NCI-H1694 (cell line): ENCODE measurements at places on chromosomes 2 and 18.

DNA sequence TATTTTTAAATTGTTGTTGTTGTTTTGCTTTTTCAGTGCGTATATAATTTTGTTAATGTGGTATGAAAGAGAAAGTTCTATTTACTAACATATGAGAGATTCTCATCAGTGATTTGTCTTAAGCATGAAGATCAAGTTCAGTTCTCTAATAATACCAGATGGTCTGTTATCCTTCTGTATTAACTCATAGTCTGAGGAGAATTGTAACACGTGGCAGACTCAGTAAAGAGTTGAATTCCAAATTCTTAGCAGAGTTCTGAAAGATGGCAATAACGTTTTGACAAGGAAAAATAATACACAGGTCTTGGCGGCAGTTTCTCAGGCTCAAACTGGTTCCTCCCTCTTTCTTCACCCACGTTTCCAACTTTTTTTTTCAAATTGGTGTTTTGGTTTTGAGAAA, 17.2 kb upstream of the COL3A1 start:
- DNase-seq: no peak

GRCh38 chr2:72782520-72782919, 43.3 kb downstream of the EXOC6B start:
- DNase-seq: no peak

DNA sequence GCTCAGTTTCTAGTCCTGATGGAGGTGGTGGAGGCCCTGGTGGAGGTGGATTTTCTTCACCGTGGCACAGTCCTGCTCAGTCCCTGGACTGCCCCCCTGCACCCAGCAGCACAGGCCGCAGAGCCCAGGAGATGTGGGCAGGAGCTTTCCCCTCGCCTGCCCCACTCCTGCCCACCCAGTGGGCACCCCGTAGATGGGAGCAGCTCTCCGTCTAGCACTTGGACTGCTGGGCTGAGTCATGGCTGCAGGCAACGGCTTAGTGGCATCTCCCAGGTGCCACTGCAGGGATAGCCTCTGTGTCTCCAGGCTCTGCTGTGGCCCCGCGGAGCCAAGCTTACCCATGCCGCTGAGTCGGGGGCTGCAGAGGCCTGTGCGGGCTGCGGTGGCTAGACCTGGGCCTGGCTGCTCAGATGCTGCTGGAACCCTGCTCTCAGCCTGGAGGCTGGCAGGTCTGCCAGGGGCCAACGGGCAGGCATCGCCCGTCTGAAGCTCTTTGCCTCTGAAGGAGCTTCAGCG, 92.3 kb upstream of the CTDP1 start:
- no peak for DNase-seq

DNA sequence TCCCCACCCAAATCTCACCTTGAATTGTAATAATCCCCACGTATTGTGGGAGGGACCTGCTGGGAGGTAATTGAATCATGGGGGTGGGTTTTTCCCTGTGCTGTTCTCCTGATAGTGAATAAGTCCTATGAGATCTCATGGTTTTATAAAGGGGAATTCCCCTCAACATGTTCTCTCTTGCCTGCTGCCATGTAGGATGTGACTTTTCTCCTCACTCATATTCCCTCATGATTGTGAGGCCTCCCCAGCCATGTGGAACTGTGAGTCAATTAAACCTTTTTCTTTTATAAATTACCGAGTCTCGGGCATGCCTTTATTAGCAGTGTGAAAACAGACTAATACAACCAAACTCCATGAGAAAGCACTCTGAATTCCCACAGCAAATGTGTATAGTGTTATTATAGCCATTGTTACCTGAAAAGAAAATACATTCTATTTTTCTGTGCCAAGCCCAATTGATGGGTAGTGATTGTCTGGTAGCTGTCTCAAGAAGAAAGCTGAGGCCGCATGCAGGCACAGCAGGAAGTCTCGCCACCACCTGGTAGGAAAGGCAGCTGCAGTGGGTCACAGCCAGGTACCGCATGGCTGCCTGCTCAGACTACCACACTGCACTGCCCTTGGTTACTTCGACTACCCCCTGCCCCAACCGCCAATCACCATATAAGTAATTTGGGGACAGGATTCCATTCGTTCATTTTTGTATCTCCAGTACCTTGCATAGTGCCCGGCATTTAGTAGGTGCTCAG, 10.3 kb upstream of the ZBTB7C start:
- DNase-seq: no peak

GRCh38 chr2:181354626-181355025, 102.6 kb upstream of the ITGA4 start:
- DNase-seq: no peak

GRCh38 chr2:240467659-240468302, 32.3 kb downstream of the GPC1 start:
- no peak for DNase-seq

- no peak for DNase-seq
These were observed 287.2 kb upstream of the FN1 start for GRCh38 chr2:215722986-215723630.

DNA sequence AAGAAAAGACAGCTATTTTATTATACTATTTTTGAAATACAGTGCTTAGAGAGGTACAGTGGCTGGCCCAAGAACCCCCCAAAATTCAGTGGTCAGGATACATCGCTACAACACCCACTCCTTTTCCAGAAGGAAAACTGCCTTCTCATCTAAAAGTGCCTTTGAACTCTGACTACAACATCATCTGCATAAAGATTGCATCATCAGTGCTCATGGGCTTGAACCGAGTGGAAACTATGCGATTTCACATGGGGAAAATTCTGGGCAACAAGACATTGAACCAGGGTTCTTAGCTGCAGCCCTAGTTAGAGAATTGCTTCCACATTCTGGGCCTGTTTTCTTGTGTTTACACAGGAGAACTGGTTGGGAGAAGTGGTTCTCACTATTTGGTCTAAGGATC, 294.6 kb upstream of the SLC14A2 start:
- no peak for DNase-seq

DNA sequence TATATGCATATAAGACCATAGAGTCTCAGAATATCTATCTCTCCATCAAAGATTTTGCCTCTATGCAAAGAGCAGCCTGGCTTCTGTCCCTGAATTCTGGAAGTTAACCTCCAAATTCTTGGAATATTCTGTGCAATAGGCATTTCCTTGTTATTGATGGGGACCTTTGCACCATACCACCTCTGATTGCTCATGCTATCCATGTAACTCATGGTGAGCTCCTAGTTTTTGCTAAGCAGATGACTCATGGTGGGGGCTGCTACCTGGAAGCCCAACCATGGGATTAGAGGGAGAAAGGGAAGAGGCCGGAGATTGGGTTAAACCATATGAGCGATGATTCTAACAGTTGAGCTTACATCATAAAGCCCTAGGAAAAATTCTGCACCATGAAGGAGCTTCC, 310.2 kb upstream of the FIGN start:
- DNase-seq: no peak

GRCh38 chr2:137020452-137021196, 255.3 kb downstream of the THSD7B start:
- no peak for DNase-seq

DNA sequence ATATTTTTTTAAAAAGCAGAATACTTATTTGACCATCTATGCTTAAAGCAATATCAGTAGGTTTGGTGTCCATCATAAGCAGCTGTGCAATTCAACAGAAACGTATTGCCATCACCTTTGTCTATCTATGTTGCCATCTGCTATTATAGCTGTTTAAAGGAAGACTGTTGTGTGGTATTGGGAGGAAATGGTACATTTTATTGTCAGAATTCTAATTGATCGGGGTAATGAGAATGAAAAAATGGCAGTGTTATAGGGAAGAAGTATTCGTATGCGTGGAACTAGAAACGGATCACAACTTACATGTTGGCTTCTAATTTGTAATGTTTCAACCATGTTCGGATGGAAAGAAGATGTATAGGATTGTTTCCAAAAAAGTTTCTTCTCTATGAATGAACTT, 90.3 kb upstream of the RANBP2 start:
- no peak for DNase-seq

DNA sequence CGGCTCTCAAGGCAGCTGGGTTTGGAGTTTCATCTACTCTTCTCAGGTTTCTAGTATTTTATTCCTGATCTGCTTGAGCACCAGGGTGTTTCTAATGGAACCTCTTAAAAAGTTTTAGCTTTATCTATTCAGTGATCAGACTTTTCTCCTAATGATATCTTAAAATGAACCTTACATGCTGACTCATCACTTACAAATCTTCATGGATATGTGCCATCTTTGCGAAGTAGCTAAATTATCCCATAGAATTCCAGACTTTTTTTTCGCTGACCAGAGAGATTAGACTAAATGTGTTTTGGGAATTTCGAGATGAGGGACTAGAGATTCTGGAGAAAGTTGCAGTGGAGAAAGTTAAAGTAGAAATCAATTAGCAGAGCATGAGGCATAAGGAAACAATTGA, 401.0 kb downstream of the GRB14 start:
- DNase-seq: no peak

DNA sequence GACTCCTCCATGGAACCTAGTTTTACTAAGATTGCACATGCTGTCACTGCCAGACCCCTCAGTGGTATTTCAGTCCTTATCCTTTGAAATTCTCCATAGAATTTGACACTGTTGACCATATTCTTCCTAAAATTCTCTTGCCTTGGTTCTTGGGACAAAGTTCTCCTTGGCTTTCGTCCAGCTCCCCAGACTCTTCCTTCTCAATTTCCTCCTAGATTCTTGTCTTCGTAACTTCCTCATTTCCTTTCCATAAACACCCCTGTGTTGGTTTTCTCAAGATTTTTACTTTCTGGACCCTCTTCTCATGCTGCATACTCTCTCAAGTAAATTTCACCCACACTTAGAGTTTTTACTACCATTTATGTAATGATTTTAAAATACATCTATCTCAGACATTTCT, 96.6 kb upstream of the TWSG1 start:
- DNase-seq: no peak
